ENCODE measurements at places on chromosomes 5 and 9.

DNA sequence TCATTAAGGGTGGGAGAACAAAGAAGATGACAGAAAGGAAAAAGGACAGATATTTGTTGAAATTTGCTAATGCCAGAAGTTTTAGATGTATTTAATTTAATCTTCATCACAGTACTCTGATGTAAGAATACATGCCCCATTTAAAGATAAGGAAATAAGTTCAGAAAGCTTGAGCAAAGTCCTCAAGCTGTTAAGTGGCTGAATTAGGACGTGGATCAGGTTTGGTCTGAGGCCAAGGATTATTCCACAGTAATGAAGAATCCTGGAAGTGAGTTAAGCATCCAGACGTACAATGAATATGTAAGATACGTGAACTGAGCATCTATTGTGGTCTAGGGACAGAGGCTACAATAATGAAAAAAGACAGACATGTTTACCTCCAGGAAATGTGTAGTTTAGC is 671.3 kb downstream of the PRELID2 start:
- DNase-seq = no peak

- DNase-seq = no peak
These were observed 195.8 kb downstream of the ERCC6L2 start for GRCh38 chr9:96071076-96071814.

GRCh38 chr9:9997585-9997984 is 615.2 kb downstream of the PTPRD start:
- no peak for DNase-seq

DNA sequence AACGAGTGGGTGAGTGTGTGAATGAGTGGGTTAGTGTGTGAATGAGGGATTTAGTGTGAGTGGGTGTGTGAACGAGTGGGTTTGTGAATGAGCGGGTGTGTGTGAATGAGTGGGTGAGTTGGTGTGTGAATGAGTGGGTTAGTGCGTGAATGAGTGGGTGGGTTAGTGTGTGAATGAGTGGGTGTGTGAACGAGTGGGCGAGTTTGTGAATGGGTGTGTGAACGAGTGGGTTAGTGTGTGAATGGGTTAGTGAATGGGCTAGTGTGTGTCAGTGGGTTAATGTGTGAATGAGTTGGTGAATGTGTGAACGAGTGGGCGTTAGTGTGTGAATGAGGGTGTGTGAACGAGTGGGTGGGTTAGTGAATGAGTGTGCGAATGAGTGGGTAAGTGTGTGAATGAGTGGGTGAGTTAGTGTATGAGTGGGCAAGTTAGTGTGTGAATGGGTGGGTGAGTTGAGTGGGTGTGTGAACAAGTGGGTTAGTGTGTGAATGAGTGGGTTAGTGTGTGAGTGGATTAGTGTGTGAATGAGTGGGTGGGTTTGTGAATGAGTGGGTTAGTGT is 39.6 kb downstream of the NKD2 start:
- no peak for DNase-seq

Measured in T-helper 9 cell (primary cell).